Stimulated activated naive CD8-positive, alpha-beta T cell treated with anti-CD3 and anti-CD28 coated beads, Interleukin-15, Interleukin-2, amounts not matched to agents 100 U/mL and 50 U/mL, for 24 hours (primary cell): ENCODE measurements at places on chromosomes 4 and X.

GRCh38 chr4:151652841-151653547 lies 107.8 kb downstream of the GATB start:
- DNase-seq: no peak

DNA sequence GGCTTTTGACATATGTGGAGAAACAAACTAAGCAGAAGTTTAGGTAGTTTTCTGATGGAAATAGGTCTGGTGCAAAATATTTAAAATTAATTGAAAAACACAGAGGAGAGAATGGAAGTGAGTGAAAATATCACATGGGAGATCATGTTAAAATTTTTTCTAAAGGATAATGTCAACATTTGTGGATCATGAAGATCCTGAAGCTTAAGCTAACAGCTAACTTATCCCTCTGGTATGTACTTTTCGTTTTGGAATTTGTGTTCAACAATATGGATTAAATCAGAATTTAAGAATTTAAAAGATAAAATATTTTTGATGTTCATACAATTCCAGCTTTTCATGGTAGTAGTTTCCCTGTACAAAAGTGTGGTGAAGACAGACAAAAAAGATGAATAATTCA lies 572.8 kb upstream of the FAM241A start:
- no peak for DNase-seq

DNA sequence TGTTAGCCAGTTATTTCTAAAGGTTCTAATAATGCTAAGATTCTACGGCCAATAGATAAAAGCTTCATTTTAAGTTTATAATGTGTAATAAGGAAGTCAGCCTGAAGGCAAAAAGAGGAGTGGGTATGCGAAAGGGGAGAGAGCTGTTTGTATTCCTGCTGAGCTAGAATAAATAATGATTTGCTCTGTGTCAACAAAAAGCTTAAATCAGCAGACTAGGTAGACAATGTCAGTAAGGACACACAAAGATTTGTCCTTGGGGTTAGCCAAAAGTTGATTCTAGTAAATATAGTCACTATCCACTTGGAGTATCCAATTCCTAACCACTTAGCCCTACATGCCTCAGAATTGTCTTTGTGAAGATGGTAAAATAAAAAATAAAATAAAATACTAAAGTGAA lies 90.3 kb upstream of the GRIA3 start:
- no peak for DNase-seq

- peak; percentile 5 for DNase-seq
These were observed 27.2 kb downstream of the HTR2C start for GRCh38 chrX:114611018-114611619.

DNA sequence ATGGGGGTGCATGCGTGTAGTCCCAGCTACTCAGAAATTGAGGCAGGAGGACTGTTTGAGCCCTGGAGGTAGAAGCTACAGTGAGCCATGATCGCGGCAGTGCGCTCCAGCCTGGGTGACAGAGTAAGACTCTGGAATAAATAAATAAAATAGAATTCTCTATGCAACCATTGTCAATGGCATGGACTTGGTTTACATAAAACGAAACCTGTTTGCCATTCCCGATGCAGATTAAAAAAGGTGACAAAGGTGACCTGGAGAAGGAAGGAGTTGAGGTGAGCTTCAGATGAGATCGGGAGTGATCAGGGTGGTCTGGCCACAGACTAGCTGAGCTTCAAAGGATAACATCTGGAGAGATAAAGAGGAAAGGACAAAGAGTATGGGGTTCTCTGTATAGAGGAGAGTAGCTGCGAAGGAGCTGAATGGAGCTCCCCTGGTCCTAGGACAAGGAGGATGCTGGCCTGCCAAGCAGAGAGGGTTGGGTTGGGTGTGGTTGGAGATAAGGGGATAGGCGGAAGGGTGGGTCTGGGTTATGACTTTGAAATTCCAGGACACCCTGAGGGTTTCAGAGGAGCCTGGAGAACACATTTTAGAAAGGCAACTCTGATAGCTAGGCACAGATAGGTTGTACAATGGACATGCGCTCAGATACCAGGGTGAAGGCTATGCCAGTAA lies 98.6 kb downstream of the RBM47 start:
- no peak for DNase-seq

GRCh38 chr4:34105311-34105710 lies 2139.0 kb downstream of the ARAP2 start:
- DNase-seq: no peak

DNA sequence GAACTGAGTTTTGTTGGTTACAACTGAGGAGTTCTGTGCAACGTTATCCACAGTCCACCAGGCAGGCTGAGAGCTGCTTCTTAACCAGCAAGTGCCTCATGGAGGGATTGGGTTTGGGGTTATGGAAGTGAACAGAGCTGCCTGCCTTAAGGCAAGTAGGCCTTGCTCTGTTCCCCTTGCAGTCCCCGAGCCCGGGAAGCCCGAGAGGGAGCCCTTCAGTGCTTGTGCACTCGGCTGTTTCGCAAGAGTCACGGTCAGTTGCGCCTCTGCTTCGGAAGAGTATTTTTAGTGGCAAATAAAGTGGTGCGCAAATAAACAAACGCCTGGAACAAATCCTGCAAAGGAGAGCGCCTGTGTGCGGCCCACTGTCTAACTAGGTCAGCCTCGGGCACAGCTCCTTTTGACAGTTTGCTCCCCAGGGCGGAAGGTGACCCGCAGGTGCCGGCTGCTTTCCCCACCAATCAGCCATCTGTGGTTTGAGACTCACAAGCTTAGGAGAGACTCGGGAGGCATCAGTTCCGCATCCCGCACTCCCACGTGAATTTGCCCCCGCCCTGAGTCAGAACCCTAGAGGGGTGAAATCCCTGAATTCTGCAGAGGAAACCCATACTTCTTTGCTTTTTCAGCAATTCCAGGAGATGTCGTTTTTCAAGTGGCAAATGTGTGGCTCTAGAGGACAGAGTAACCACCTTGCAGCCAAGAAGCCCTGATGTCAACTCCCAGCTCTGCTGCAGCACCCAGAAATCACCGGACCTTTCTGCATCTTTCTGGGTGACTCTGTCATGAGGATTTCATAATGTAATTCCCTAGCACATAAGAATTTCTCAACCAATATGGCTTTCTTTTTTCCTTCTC lies 56.8 kb downstream of the LGI2 start:
- no peak for DNase-seq

- no peak for DNase-seq
These were observed 349.4 kb downstream of the FAT4 start for GRCh38 chr4:125663896-125664767.

- DNase-seq: no peak
These were observed 181.5 kb downstream of the SHROOM3 start for GRCh38 chr4:76616526-76616925.

GRCh38 chr4:182537031-182537795 lies 294.0 kb downstream of the TENM3 start:
- no peak for DNase-seq

DNA sequence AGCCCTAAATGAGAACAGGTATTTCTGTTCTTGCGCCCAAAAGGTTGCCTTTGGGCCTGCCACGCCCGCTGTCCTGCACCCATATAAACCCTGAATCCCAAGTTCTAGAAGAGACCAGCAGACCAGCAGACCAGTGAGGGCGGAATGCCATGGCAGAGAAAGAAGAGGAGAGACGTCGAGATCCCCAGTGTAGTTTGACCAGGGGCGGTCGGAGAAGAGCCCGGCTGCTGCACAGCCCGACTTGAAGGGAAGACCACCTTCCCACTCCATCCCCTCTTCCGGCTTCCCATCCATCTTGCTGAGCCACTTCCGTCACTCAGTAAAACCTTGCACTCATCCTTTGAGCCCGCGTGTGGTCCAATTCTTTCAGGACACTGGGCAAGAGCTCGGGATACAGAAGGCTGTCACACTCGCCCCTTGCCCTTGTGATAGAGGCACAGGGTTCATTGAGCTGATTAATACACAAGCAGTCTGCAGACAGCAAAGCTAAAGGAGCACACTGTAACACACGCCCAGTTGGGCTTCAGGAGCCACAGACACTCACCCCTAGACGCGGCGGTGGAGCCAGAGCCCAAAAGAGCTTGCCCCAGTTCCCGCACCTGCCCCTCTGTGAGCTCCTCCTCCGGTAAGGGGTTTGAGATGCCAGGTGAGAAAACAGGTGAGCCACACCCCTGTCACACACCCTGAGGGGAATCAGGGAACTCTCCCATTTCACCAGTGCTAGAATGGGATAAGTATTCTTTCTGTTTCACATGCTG lies 230.8 kb downstream of the PCDH10 start:
- DNase-seq: no peak

- DNase-seq: no peak
These were observed 150.3 kb downstream of the GPAT3 start for GRCh38 chr4:83686166-83686565.

- no peak for DNase-seq
These were observed 37.7 kb downstream of the CLDN2 start for GRCh38 chrX:106957856-106958255.

GRCh38 chr4:142085513-142086292 lies 449.3 kb downstream of the IL15 start:
- DNase-seq: no peak

DNA sequence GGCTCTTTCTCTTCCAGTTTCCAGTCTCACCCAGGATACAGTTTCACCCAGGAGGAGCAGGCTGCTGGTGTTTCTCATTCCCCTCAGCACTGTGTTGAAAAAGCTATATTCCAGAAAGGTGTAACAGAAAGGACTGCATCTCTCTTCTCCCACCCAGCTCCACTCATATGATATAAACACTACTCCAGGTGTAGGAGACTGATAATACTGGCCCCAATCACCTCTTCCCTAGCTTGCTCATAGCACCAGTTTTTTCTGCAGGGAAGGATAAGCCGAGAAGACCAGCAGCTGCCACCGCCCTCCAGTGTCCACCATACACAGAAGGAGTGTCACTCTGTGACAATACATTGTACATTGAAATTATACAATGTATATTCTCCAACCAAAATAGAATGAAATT lies 105.5 kb upstream of the STK26 start:
- DNase-seq: no peak

DNA sequence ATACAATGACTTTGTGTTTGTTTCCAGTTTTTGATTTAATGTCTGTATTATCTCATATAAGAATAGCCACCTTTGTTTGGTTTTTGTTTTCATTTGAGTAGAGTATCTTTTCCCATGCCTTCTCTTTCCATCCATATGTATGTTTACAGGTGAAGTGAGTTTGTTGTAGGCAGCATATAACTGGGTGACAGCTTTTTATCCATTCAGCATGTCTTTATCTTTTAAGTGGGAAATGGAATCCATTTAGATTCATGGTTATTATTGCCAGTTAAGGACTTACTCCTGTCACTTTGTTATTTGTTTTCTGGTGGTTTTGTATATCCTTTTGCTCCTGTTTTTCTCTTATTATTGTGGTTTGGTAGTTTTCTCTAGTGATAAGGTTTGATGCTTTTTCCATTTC lies 34.3 kb downstream of the SCLT1 start:
- no peak for DNase-seq

- no peak for DNase-seq
These were observed 22.7 kb downstream of the F8A3 start for GRCh38 chrX:155435744-155436112.

GRCh38 chrX:117397844-117398243 lies 718.8 kb downstream of the KLHL13 start:
- DNase-seq: no peak

DNA sequence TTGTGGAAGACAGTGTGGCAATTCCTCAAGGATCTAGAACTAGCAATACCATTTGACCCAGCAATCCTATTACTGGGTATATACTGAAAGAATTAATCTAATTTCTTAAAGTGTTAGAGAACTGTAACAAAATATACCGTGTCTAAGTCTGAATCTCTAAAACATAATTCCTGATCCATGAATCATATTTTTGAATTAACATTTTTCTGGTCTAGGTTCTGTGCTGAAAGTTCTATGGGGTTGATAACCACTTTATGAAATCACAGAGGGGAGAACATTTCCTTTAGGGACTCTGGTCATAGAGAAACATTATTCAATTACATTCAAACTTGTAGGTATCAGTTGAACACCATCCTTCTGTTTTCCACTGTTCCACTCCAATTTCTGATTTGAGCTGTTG lies 91.9 kb upstream of the ETNPPL start:
- no peak for DNase-seq

- no peak for DNase-seq
These were observed 94.8 kb downstream of the GPRIN3 start for GRCh38 chr4:89212666-89213381.

- DNase-seq: no peak
These were observed 720.9 kb downstream of the RAPGEF2 start for GRCh38 chr4:159823743-159824142.

DNA sequence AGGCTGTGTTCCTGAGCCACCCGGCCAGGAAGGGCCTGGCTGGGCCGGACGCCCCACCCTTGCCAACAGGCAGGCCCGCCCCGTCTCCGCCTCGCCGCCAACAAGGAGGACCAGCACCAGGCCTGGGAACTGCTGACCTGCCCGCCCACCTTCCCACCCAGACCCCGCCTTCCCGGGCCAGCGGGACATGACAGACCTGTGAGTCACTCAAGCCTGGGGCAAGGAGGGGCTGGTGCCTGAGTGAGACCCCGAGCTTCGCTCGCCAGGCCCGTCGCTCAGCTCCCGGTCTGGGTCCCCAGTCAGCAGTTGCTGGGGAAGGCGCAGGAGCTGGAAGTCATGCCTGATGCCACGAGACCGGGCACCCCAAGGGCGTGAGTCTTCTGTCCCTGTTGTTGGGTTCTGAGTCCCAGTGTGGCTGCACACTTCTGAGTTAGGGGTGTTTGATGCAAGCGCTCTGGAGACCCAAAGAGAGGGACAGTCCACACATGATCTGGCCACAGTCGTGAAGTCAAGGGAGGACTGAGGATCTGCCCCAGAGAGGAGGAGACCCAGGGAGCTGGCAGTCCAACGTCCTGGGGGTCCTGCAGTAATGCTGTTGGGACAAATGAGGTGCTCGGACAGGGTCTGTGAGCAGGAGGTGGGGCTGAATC lies at the start of gene DNASE1L1:
Gene DNASE1L1 (minus strand): TSS at position 33 of the 650 bp plus-strand sequence. CDS start 3,686 bp downstream, outside the sequence.
- DNase-seq: peak; percentile 57

GRCh38 chr4:66294638-66295037 lies 624.3 kb upstream of the EPHA5 start:
- no peak for DNase-seq

DNA sequence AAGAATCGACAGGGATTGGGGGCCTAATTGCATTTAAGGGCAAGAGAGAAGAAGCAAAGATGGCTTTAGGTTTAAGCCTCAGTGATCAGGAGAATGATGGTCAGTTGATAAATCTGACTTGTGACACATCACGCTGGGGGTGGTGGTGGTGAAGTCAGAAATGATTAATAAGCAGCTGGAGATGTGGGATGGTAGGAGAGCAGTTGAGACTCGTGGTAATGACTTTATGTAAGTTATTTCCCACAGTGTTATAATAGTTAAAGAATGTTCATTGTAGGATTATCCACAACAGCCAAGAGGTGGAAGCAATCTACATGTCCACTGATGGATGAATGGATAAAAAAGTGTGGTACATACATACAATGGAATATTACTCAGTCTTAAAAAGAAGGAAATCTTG lies 178.9 kb upstream of the GPC4 start:
- no peak for DNase-seq

- DNase-seq: peak; percentile 17
These were observed 48.8 kb downstream of the CLDN34 start for GRCh38 chrX:10015723-10016518.

DNA sequence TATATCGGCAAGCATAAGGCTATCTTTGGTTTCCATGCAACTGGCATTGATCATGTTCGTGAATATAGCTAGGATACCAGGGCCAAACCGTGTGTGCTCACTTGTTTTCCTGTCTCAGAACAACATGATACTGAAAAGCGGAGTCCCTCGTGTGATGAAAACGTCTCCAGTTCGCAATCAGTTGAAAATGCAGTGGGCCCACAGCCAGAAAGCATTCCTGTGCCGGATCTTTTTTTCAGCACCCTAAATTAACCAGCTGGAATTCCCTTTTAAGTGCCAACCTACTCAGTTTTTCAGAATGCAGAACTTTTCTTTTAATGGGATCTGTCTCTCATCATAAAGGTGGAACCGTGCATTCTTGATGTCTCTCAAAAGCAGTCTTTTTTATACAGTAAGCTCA lies 130.8 kb upstream of the FRG1 start:
- no peak for DNase-seq
